AG09319 (cell line): ENCODE measurements at places on chromosomes 1 and 21.

DNA sequence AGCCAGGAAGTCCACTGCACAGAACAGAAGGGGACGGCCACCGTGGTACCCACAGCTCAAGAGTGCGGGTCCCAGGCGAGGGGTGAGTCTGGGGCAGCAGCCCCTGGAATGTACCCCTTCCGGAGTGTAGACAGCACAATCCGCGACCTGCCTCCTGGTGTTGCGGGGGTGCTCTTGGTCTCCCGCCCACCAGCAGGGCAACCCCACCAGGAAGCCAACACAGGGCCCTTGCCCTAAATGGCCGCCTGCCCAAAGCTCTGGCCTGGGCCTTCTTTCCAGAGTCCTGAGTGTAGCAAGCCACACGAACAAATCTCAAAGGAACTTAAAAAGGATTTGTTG is 1.1 kb upstream of the SLC19A1 start:
- no peak for DNase-seq

DNA sequence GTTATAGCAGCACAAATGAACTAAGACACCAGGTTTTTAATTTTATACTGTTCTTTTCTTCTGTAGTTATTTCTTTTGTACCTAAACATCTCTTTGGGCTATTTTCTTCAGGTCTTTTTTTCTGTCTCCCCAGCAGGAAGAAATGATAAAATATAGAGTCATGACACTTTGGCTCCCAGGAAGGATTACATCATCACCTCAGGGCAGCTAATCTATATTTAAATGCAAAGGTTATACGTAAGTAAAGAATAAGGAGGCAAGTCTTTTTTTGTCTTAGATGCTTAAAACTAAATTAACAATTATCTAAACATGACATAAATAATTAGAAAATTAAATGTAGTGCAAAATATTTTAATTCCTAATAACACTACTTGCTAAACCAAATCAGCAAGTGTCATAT is 57.0 kb downstream of the WARS2 start:
- no peak for DNase-seq

GRCh38 chr21:42290505-42290904 is 24.7 kb downstream of the TFF3 start:
- DNase-seq, result no peak

- no peak for DNase-seq
Observed at GRCh38 chr1:160063176-160063575, 6.8 kb downstream of the KCNJ10 start.

DNA sequence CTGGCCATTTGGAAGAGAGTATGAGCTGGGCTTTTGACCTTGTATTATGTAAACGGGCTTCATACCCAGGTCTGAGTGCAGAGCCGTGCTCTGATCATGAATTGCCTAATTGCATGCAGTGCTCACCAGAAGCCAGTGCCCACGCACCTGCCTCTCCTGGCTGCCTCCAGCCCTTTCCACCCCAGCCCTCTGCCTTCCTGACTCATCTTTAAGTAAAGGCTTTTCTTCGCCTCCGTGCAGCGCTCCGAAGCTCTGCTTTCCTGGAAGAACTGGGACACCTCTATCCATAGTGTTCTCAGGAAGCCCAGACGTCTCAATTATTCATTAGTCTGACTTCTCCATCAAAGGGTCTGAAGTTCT is 413.7 kb downstream of the PTPRU start:
- DNase-seq, result no peak

- DNase-seq, result peak; percentile 63
Observed at GRCh38 chr1:22886211-22886610, 86.5 kb downstream of the LACTBL1 start.
